ENCODE measurements at places on chromosomes 3 and 15.

GRCh38 chr3:18483226-18483625 is 58.1 kb upstream of the SATB1 start:
- DNase-seq: no peak

DNA sequence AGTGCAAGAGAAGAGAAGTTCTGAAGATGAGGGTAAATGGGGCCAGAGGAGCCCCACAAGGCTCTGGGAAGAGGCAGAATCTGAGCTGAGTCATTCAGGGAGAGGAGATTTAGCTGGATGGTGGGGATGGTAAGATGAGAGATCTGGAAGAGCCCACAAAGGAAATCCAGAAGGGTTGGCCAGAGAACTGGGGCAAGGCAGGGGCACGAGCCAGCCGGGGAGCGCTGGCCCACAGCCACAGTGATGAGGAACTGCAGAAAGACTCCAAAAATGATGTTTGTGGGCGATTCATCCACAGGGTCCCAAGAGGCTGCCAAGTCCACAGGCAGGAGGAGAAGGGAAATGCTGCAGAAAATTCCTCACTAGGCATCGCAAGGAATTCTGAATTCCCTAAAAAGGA is 75.9 kb upstream of the ATP2B2 start:
- DNase-seq: no peak

- DNase-seq: no peak
Observed at GRCh38 chr3:76943058-76943457, 96.8 kb upstream of the ROBO2 start.

DNA sequence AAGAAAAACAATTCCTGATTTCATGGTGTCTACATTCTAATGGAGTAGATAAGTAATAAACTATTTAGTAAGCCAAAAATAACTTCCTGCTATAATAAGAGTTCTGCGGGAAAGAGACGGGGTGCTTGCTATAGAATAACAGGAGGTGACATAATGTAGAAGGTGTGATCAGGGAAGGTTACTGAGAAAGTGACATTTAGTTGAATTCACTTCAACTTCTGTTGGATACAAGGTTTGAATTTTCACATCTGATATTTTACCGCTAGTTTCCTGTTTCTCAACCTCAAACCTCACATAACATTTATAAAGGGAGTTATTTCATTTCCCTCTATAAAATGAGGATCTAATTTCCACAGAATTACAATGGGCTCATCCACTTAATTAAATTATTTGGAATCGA is 102.3 kb upstream of the GBE1 start:
- no peak for DNase-seq
